ENCODE measurements at places on chromosomes 3 and 15.

GRCh38 chr3:187852842-187853730 lies 107.8 kb upstream of the BCL6 start:
- DNase-seq: peak; percentile 86

GRCh38 chr3:38717355-38718240 lies 68.1 kb upstream of the SCN5A start:
- DNase-seq: no peak

GRCh38 chr15:77907824-77908751 lies 169.4 kb downstream of the TBC1D2B start:
- peak; percentile 65 for DNase-seq

- peak; percentile 45 for DNase-seq
Measured at GRCh38 chr3:196639483-196640296, at the start of gene NRROS. Gene NRROS, plus strand, starts transcription at chr3:196639694. Its CDS starts 14,846 bp downstream, at chr3:196654540.

DNA sequence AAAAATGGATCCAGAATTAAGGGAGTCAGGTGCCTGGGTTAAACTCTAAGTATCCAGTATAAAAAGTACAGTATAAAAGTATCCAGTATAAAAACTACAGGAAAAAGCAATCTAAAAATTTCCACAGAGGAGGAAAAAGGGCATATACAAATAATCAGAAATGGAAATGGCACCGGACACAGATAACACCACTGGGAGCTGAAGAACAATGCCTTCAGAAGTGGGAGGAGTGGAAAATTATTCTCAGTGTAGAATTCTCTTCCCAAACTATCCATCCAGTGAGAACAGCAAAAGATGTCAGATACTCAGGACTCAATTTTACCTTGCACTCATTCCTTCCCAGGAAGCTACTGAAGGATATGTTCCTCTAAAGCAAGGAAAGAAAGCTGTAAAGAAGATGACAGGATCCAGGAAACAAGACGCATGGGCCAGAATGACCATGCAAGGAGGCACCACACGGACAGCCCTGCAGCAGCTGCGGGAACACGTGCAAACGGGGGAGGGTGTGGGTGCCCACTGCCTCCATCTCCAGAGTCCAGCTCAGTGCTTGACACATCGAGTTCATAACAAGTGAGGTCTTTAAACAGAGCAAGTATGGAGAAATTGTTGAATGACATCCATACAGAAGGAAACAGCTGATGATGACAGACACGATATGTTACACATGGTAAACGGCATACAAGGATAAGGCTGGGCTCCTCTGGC lies 68.5 kb downstream of the CHSY1 start:
- DNase-seq: no peak

DNA sequence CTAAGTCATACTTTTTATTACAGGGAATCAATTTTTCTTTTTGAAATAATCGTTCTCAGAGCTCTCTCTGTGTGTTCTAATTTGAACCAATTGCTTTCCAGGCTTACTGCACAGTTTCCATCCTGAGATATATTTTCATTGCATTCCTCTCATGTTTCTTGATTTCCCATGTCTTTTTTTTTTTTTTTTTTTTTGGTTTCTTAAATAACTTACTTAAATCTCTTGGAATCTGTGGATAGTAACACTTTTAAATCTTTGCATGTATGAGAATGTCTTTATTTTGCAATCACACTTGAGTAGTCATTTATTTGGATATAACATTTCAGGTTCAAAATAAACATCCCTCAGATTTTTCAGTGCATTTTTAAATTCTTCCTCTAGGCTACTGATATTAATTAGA lies 14.5 kb upstream of the ABTB1 start:
- no peak for DNase-seq

DNA sequence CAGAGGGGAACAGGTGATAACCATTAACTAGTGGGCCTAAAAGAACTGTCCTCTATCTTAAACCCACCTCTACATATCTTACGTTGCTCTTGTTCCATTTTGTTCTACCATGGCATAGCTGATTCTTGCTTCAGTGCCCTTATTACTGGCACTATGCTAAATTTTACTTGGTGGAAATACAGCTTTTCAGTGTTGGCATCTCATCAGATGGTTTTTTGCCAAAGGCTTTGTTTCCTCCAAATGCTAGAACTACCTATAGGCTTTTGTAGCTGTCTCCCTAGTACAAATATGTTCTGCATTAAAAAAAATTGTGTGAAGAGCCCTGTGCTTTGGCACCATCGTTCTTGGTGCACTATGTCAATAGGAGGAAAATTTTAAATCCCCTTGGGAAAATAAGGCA lies 145.0 kb upstream of the ZBTB20 start:
- DNase-seq: no peak

GRCh38 chr3:27653803-27654558 lies 68.1 kb downstream of the EOMES start:
- DNase-seq: no peak

DNA sequence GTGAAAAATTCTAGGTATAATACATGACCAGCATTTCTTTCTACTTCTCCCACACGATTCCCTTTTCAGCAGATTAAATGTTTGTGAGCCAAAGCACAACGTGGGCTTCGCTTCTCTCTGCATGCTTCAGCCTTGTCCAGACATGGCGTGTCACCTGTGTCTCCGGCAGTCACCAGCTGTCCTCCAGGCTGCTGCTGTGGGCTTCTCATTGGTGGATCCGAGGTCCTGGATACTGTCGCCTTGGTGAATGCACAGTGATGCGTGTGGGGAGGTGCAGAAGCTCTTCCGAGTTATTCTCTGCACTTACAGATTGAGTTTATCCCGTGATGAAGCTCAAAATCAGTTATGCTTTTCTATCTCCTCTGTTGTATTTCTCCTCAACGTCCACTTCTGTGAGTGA lies 23.0 kb upstream of the GOLGA8J start:
- DNase-seq: no peak

GRCh38 chr15:45743426-45744235 lies 108.8 kb downstream of the SQOR start:
- no peak for DNase-seq

GRCh38 chr3:154794814-154795445 lies 285.2 kb upstream of the MME start:
- no peak for DNase-seq

- DNase-seq: no peak
Measured at GRCh38 chr3:11724615-11725339, 81.1 kb upstream of the VGLL4 start.

GRCh38 chr3:117871934-117872333 lies 1162.4 kb downstream of the TUSC7 start:
- peak; percentile 56 for DNase-seq

- DNase-seq: peak; percentile 25
Measured at GRCh38 chr15:90266485-90266884, 1.0 kb downstream of the NGRN start.

DNA sequence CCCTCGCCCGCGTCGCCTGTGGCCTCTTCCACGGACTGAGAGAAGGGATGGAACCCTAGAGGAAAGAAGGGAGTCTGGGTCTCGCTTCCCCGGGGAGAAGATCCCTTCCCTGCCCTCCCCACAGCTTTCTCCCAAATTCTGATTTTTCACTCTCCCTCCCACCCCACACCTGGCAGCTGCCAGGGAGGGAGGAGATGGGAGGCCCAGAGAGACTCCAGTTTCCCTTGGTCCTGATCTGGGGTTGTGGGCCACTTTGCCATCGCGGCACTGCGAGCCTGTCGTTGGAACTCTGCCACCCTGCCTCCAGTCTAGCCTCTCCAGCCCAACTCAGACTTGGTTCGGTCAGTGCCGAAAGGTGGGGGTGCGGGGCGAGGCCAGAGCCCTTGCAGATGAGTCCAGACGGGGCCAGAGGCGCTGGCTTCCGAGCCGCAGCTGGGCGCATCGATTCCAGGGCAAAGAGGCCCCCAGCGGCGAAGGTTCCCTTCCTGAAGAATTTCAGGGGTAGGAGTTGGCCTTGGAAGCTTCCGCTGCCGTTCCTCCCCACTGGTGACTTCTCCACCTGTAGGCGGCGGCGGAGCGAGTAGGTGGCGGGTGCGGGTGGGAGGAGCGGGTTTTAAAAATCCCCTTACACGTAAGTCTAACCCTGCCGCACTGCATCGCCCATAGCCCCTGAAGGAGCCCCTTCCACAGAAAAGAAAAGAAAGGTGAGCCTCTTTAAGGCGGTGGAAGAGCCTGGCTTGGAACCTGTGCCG lies 5.2 kb downstream of the WNT5A start:
- no peak for DNase-seq

DNA sequence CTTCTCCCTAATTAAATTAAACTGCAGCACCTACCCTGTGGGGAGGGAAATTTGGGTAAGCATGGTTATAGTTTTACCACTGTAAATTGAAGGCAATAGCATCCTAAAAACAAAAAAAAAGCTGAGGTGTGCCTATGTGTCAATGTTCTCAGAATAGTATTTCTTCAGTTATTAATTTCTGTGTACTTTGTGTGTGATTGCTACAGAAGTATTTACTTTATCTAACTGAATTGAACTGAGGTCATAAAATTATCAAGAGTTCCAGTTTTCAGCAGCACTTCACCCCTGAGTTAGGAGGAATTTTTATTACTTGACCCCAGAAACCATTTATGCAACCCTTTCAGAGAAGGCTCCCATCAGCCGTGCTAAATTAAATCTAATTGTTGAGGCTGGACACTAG lies 333.6 kb upstream of the ALCAM start:
- no peak for DNase-seq

GRCh38 chr3:61299343-61300005 lies 48.2 kb upstream of the FHIT start:
- DNase-seq: no peak

DNA sequence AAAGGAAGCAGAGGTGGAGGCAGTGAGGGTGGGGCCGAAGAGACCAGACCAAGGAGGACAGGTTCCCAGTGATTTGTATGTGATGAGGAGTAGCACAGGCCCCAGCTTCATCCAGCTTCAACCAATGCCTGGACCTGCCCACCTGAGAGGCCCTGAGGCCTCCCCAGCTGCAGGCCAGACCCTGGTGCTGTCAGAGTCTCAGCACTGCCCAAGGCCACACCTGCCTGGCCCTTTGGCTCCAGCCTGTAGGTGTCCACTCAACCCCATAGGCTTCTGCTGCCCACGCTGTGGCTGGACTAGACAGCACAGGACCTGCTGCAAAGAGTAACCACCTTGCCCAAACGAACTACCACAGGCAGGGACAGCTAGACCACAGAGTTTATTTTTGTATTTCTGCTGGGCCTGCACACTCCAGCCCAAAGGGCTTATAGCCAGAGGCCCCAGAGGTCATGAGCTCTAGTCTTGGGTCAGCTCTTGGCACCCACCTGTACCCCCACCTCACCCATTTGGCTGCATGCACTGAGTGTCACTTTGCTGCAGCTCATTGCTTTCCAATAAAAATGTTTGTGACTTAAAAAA lies 81.9 kb upstream of the CDV3 start:
- DNase-seq: no peak

- no peak for DNase-seq
Measured at GRCh38 chr3:9553021-9553947, at the start of gene LHFPL4. Gene LHFPL4, minus strand, starts transcription at chr3:9553822. Its CDS starts 1,143 bp downstream, at chr3:9552679.

GRCh38 chr3:127730666-127731295 lies 58.0 kb downstream of the ABTB1 start:
- DNase-seq: no peak

- peak; percentile 11 for DNase-seq
Measured at GRCh38 chr15:97968380-97968779, 7.9 kb downstream of the ARRDC4 start.

DNA sequence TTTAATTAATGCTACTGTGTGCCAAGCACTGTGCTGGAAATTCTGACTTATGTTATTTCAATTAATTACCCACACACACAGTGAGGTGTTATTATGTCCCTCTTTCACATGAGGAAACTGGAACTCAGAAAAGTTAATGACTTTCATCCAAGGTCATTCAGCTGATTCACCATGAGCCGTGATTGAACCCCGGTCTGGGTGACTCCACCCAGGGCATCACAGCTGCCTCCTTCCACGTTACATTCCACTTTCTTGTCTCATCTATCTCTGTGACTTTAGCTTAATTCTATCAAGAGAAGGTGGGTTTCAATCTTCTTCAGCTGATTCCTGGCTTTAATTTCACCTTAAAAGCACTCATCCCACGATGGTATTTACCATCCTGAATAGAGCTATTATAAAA lies 16.3 kb downstream of the SRGAP3 start:
- DNase-seq: no peak

DNA sequence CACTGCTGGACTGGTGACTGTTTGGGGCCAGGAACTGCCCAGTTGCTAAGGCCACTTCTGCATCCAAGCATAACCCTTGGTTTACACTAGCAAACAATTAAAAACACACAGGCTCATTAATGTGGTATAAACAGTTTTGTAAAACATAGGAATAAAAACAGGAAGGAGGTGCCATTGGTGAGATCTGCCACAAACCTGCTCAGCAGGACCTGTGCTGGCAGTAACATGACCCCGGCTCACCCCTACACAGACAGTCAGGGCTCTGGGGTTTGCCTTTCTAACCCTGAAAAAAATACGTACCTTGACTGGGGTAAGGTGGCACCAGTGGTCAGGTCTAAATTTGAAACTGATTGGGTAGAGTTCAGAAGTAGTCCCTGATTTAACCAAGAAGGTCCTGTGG lies 76.2 kb downstream of the ATP1B3 start:
- DNase-seq: no peak

DNA sequence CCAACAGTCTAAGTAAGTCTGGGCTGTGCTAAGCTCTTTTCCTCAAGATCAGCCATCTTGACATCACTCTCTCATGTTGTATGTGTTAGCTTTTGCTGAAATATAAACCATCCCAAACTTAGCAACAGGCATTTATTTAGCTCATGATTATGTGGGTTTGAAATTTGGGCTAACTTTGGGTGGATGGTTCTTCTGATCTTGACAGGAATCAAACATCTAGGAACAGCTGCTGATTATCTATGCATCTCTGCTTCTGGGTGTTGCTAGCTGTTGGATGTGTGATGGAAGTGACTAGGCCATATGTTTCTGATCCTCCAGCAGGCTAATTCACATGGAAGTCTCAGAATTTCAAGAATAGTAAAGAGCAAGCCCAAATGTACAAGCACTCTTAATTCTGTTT lies 615.2 kb upstream of the TGFBR2 start:
- no peak for DNase-seq

DNA sequence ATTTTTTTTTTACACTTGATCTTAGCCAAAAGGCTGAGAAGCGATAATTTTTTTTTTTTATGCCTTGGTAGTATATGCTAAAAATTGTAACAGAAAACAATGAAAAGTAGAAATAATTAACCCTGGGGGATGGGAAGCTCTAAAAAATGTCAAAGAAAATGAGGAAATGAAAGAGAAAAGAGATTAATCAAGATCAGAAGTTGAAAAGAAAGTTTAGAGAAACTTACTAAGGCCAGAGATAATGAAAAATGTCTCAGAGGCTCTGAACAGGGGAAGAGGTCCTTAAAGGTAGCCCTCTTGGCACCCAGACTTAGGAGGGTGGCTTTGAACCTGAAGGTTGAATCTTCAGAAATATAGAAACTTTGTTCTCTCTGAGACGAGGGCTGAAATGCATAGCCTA lies 58.6 kb upstream of the ZBED2 start:
- DNase-seq: no peak

All from epithelial cell of esophagus (primary cell).